ENCODE measurements at places on chromosomes 4 and X. TPM values are rescaled to one million over a fixed set of nuclear protein-coding genes. Genes with fewer than 3 reads are reported as not detected.

GRCh38 chrX:9614016-9614415, 149.2 kb downstream of the TBL1X start:
- DNase-seq = no peak

DNA sequence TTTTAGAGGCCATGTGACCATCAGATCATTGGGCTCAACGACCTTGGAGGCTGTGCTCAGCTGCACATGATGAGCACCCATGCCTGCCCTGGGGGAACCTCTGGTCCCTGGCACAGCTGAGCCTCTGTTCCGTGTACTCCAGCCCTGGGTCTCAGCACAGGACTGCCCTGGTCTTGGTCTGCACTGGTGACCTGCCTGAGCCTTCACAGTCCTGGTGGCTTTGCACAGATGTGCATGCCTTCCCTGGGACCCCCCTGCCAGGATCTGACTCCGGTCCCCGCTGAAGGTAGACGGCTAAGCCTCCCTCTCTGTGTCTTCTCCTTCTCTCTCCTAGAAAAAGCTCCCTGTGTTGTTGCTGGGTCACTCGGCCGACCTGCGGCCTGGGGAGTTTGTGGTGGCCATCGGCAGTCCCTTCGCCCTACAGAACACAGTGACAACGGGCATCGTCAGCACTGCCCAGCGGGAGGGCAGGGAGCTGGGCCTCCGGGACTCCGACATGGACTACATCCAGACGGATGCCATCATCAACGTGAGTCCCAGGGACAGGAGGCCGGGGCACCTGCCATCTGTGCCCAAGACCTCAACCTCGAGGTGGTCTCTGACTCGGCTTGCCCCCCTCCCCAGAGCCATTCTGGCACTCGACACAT, 21.6 kb downstream of the HTRA3 start:
- no peak for DNase-seq

SFRP2 gene
- polyA plus RNA-seq = 9.8 TPM

G6PD gene
- polyA plus RNA-seq = 30.3 TPM

ASMT gene
- polyA plus RNA-seq = 0.87 TPM

AKAP14 gene
- polyA plus RNA-seq = 1.2 TPM

GRCh38 chrX:152024710-152025109, 50.2 kb upstream of the GABRE start:
- DNase-seq = no peak

GRCh38 chr4:17066972-17067371, 168.5 kb upstream of the LDB2 start:
- no peak for DNase-seq

GRCh38 chr4:11485926-11486325, 57.2 kb upstream of the HS3ST1 start:
- no peak for DNase-seq

DNA sequence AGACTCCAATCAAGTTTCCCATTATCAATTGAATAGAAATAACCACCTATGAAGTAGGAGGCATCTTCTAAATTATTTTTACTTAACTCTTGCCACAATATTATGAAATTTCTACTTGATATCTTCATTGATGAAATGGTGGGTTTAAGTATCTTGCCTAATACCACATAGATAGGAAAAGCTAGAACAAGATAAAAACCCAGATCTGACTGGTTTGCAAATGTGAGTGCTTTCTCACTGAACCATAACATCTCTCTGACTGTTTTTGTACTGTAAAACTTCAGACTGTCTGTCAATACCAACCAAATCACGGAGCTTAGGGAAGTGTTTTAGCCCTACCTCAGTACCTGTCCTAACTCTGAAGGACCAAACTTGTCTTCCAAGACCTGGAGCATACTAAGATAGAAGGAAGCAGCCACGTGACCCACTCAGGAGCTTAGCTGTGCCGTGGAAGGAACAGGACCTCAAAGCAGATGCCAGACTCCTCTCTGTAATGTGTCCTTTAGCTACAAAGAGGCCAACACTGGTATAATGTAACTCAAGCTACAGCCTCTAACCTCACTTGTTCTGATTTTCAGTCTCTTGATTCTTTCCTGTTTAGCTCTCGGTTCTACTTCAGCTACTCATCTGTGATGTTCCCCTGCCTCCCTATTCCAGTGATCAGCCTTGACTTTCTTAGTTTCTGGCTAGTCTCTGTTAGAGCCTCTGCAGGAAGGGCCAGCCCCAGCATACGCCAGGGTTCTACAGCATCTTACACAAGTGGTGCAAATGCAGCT, 84.4 kb downstream of the LRP2BP start:
- no peak for DNase-seq

TMPRSS11A gene
- polyA plus RNA-seq = 0.04 TPM

SHOX gene
- polyA plus RNA-seq = 0.05 TPM

GRCh38 chr4:41061482-41062185, 152.7 kb downstream of the APBB2 start:
- no peak for DNase-seq

- DNase-seq = no peak
Observed at GRCh38 chr4:82710197-82710929, 88.2 kb downstream of the SCD5 start.

AMTN gene
- 0.58 TPM for polyA plus RNA-seq

DNA sequence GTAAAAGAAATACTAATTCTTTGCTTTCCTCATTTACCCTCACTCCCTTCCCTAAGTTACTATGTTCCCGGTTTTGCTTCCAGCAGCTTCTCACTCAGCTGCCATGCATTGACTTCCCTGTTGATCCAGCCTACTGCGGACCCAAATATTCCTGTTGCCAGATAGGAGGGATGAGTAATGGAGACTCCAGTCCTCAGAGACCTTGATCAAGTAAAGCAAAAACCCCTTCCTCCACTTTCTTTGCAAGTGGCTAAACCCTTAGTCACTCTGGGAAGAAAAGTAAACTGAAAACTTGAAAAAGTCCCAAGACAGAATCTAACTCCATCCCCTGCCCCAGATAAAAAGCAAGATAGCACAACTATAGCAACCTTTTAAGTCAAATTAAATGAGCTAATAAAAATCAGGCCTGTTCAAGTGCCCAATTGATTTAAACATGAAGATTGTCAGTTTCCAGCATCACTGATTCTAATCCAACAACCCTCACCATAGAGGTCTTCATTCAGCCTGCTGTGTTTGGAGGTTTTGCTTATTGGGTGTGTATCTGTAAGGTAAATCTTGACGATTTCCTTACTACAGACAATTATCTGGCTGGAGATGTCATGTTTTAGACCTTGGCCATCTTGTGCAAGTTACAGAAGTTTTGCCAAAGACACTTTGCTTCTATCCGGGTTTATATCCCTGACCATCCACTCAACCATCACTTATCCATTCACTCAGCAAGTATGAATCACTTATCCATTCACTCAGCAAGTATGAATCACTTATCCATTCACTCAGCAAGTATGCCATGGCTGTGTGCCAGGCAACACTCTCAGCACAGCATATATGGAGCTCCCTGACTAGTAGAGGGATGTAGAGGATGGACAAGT, 17.6 kb downstream of the FGFBP1 start:
- no peak for DNase-seq

COQ2 gene
- polyA plus RNA-seq = 16.8 TPM

DNA sequence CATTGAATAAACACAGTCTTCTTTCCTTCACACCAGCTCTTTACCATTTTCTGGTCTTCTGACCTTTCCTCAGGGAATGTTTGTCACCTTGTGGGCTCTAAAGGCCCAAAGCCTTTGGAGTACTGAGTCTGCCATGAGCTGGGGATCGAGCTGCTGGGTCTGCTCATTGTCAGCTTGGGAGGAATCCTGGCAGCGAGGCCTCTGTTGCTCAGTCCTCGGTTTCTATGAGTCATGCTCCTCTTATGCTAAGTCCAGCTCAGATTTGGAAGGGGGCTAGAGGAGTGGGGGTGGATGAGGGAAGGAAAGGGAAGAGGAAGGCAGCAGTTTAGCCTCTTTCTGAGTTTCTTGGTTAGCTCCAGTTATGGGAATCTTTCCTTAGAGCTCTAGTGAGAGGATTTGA, 31.1 kb downstream of the NHSL2 start:
- DNase-seq = peak; percentile 33

DNA sequence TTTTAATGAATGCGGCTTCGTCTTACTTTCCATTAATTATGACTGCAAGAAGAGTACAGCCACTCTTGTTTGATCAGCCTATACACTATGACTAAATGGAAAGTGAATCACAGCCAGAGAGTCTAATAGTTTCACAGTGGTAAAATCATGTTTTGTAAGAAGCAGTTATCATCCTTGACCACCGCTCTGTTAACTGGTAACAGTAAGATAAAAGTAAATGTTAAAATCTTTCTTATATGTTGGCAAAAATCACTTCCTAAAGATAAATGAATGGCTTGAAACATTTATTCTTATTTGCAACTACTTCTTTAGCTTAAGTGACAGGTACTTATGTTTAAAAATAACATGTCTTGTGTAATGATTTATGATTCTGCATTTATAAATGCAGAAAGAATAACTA, 13.2 kb downstream of the GALNT7 start:
- no peak for DNase-seq

PAGE2B gene
- not detected for polyA plus RNA-seq

DNA sequence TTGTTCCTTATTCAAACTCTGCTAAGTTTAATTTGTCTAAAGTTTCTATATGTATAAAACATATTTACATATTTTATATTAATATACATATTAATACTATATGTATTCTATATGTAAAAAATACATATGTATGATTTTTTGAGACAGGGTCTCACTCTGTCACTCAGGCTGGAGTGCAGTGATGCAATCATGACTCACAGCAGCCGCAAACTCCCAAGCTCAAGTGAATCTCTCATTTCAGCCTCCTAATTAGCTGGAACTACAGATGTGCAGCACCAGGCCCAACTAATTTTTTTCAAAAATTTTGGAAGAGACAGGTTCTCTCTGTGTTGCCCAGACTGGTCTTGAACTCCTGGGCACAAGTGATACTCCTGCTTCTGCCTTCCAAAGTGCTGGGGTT, 684.9 kb downstream of the TRAM1L1 start:
- no peak for DNase-seq

DNA sequence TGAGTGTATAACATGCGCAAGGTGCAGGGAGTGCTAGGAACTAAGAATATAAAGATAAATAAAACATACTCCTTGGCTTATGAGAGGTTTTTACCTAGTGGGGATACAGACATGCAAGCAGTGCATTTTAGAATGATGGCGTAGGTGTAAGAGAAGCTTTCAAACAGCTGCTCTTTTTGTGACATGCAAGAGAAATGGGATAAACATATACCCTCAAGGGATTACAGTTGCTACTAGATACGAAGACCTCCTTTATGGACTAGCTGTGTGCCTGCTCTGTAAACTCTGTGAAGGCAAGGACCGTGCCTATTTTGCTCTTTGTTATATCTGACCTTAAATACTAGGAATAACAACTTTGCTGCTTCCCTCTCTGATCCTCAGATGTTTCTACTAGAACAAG, 39.0 kb upstream of the SLITRK4 start:
- DNase-seq = no peak

HAND2 gene
- polyA plus RNA-seq = 0.21 TPM

DNA sequence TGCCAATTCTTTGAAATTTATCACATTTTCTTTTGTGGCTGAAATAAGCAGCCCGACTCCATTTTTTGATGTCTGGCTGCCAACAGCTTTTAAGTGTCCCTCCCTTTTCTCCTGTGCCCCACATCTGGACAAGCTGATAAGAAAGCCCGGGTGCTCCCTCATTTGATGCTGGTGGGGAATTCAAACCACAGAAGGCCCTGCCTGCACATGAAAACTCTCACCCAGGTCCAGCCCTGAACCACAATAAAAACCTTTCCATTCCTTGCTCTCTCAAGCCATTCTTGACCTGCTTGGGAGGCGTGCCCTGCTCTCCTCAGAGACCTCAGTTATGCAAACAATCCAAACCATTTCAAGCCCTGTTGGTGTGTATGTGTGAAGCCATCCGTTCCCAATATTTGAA, 93.9 kb downstream of the FAM53A start:
- no peak for DNase-seq

NEXMIF gene
- polyA plus RNA-seq = 0.22 TPM

- no peak for DNase-seq
Observed at GRCh38 chr4:6359536-6360308, 90.1 kb downstream of the WFS1 start.

DNA sequence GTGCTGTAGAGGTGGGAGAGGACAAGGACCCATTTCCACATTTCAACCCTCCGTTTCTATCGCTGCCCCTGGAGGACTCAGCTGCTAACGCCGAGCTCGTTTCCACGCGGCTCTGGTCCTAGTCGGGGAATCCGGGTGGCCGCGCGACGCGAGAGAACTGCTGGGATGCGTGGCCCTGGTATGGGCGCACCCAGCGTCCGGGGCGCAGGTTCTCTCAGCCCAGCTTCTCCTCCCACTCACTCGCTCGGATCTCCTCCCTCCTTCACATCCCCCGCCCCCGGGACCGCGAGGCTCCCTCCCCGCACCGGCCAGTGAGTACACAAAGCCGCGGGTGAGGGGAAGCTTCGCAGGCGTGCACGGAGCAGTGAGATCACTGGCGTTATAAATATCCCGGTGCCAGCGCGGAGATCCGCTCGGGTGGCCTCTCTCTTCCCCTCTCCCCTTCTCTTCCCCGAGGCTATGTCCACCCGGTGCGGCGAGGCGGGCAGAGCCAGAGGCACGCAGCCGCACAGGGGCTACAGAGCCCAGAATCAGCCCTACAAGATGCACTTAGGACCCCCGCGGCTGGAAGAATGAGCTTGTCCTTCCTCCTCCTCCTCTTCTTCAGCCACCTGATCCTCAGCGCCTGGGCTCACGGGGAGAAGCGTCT, at the start of gene FGF5:
TSS of gene FGF5 (plus strand) at position 412 of the 649 bp plus-strand sequence. CDS start at position 573, 161 bp downstream.
- no peak for DNase-seq

MAGEA2 gene
- polyA plus RNA-seq = not detected

DNA sequence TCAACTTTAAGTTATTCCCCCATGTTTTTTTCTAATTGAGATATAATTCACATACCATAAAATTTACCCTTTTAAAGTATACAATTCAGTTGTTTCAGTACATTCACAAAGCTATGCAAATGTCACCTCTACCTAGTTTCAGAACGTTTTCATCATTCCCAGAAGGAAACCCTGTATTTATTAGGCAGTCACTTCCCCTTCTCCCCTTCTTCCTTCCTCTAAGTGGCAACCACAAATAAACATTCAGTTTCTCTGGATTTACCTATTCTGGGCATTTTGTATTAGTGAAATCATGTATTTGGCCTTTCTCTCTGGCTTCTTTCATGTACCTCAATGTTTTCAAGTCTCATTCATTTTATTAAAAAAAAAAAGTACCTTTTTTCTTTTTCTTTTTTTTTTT, 101.9 kb downstream of the TET2 start:
- DNase-seq = no peak

- DNase-seq = peak; percentile 52
Observed at GRCh38 chr4:87150498-87151261, 69.7 kb downstream of the KLHL8 start.

ITIH6 gene
- polyA plus RNA-seq = 0.04 TPM

DNA sequence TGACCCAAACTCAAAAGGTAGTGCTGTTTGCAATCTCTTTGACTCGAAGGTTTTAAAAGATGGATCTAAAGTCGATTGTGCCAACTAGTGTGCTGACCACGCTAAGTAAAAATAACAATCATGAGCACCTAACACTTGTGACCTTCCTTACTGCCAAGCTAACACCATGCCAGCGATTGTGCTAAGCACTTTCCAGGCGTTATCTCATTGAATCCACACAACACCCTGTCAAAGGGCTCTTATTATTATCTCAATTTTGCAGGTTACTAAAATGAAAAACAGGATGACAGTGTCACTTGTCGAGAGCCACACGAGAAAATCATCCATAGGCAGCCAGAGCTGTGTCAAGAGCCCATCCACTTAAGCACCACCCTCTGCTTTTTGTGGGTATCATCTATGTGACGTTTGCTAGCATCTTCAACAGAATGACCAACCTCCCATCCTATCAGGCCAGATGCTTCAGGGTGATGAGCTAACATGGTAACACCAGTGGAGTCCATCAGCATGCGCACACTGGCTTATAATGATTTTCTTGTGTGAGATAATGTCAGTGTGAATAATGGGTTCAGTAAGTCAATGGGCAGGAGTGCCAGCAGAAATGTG, 893 bp upstream of the GAB3 start:
- no peak for DNase-seq

GRCh38 chr4:176546975-176547374, 227.2 kb downstream of the SPCS3 start:
- DNase-seq = no peak

Data from right lung (tissue), 10 donors.